ENCODE measurements at places on chromosomes 11 and 22.

- DNase-seq = no peak
Measured at GRCh38 chr11:16136792-16137390, 219.5 kb downstream of the SOX6 start.

DNA sequence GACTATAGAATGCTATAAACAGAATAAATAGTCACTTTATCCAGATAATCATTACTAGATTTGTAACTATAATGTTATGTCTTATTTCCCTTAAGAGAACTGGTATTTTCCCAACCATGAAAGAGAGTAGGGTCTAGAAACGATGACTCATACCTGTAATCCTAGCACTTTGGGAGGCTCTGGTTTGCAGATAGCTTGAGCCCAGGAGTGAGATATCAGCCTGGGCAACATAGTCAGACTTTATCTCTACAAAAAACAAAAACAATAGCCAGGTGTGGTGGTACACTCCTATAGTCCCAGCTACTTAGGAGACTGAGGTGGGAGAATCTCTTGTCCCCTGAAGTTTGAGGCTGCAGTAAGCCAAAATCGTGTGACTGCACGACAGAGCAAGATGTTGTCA is 30.9 kb downstream of the OR52A5 start:
- no peak for DNase-seq

DNA sequence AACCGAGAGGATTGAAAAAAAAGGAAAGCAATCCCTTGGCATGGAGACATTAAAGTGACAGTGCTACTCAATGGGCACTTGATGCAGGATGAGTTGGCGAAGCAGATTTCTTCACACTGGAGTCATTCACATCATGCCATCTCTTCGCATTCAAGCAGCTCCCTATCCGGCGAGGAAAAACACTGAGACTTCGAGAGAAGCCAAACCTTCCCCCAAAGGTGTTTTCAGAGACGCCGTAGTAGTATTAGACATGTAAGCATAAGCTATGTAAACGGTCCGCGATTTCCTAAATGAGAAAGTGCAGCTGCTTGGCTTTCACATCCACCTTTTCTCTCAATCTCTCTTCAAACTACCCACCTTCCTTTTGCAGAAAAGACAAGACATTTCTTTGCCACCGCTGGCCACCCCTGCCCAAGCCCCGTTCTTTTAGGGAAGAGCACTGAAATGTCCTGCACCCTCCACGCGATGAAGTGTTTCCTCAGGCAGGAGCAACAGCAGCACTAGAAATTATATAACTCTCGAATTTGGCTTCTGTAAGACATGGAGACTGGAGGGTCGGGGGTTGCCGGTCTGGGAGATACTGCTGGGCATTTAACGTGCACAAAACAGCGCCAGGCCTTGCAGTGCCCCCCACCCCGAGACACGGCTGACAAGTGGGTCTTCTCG is at the start of gene DLG2:
TSS of gene DLG2 (minus strand) at position 13 of the 666 bp plus-strand sequence.
- DNase-seq = no peak

GRCh38 chr11:1444823-1445422 is 41.7 kb downstream of the MOB2 start:
- DNase-seq = no peak

GRCh38 chr22:50434849-50435248 is 40.0 kb downstream of the SBF1 start:
- no peak for DNase-seq

GRCh38 chr11:67287355-67288197 is 1.5 kb upstream of the ANKRD13D start:
- no peak for DNase-seq

DNA sequence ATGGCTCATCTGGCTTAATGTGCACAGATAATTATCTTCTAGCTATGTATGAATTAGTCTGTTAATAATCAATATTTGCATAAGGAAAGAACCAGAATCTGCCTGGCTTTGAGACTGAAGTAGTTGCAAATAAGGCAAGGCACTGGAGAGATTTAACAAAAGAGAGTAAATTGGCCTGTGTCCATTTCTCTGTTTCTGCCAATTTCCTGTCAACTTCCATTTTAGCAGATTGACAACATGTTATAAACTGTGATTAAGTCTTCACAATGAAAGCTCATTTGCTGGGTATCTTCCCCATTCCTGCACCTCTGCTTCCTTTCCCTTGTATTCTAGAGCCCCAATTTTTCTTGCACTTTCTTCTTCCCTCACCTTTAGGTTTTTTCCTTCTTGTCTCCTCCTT is 5.3 kb upstream of the TMEM123 start:
- DNase-seq = no peak

DNA sequence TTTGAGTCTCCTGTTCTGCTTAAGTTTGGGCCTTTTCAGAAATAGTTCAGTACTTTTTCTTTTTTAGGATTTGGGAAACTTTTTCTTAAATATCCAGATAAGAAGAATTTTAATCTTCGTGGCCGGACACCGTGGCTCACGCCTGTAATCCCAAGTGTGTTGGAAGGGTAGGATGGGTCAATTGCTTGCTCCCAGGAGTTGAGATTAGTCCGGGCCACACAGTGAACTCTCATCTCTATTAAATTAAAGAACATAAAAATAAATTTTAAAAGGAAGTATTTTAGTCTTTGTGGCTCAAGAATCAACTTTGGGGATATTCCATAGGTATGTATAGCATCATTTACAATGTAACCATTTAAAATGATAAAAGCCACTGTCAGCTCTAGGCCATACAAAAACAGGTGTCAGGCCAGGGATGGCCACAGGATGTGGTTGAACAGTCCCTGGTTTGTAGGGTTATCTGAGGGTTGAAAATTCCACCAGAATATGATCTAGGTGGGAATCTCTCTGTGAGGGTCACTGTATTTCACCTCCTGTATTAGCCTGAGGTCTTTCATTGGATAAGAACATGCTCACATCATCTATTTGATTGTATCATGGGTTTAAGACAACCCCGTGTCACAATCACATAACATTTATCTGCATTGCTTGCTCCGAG is 115.6 kb downstream of the GGTLC2 start:
- no peak for DNase-seq

GRCh38 chr11:19633276-19633675 is 79.4 kb upstream of the NAV2 start:
- no peak for DNase-seq

DNA sequence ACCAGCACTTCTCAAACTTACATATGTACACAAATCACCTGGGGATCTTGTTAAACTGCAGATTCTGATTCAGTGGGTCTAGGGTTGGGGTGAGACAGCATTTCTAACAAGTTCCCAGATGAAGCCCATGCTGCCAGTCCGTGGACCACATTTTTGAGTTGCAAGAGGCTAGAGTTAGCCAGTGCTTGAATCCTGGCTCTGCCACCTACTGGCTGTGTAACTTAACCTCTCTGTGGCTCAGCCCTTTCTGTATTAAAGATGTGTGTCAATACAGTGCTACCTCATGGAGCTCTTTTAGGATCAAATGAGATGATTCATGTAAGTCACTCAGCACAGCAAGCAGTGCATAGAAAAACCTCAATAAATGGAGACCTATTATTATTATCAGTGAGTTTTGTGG is 90.2 kb upstream of the ISX start:
- DNase-seq = no peak

DNA sequence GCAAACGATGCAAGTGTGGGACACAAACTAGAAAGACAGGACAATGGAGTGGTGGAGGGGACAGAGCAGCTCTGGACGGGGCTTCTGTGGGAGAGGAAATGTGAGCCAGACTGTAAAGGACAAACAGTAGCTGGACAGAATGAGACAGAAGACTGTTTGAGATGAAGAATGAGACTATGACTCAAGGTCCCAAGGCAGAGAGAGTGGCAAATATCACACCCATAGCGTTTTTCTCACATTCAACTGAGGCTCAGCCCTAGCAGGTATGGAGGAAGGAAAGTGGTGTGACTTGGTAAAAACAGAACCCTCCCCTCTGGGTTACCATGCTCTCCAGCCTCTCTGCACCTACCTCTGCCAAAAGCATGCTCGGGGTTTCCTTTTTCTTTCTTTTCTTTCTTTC is 96.5 kb downstream of the RPL27A start:
- DNase-seq = no peak

- no peak for DNase-seq
Measured at GRCh38 chr22:24440718-24441405, 13.5 kb downstream of the ADORA2A start.

DNA sequence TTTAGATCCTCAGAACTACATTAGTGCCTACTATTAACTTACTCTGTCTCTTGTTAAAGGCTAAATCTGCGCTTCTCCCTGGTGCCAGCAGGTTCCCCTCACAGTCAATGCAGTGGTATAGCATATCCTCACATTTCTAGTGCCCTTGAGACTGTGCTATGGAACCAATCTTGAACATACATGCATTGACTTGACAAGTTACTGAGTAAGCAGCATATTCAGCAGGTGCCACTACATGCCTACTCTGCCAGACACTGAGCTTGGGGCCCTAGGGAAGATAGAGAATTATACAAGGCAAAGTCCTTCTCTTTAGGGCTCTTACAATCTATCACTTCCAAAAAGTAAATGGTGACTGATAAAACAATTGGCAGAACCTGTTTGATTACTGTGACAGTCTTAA is 3.2 kb downstream of the FUT4 start:
- DNase-seq = no peak

GRCh38 chr22:50034126-50035081 is 21.8 kb upstream of the IL17REL start:
- no peak for DNase-seq

GRCh38 chr11:2558397-2558796 is 113.6 kb downstream of the KCNQ1 start:
- no peak for DNase-seq

DNA sequence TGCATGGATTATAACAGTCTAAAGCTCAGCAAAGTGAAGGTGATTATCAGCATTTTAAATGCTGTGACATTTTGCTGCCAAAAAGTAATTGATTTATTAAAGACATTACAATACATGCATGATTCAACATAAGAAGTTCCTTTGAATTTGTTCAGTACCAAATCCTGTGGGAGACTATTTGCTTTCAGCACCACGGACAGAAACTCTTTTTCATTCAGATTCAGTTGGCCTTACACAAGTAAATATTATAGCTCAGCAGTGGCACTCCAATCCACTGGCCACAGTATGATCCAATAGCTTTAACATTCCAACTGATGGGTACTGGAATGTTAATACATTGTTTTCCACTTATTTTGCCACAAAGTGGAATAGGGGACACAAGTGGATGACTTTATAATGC is 806.7 kb downstream of the NTM start:
- no peak for DNase-seq

DNA sequence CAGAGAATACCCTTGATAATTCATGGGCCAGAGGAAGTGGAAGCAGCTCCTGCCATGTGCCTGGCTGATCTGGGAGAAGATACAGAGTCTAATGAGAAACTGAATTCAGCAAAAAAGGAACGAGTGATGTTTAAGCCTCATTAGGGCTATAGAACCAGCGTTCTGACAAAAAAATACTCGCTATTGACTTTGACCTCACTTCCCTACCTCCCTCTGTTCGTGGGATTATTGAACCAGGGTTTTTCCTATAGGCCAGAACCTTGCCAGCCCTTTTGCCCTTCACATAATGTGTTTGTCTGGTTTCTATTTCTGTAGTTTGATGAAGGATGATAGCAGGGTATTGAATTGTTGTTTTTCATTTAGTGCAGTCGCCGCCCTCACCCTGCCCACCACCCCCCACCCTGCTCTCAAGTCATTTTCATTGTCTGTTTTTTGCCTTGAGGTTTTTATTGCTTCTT is 7.6 kb upstream of the RBFOX2 start:
- DNase-seq = no peak

DNA sequence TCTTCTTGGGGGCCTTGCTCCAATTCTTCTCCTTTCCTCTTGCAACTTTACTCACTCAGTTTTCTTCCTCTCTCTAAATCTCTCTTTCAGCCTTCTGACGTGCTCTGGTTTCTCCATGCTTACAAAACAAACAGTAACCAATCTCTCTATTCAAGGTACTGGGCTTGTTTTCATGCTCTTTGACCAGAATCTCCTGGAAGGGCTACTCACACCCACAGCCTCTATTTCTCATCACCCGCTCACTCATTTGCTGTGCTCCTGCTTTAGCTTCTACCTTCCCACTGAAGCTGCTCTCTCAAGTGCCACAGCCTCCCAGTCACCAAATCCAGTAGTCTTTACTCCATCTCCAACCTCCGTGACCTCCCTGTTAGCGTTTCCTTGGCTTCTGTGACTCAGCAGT is 60.4 kb downstream of the SERGEF start:
- no peak for DNase-seq

DNA sequence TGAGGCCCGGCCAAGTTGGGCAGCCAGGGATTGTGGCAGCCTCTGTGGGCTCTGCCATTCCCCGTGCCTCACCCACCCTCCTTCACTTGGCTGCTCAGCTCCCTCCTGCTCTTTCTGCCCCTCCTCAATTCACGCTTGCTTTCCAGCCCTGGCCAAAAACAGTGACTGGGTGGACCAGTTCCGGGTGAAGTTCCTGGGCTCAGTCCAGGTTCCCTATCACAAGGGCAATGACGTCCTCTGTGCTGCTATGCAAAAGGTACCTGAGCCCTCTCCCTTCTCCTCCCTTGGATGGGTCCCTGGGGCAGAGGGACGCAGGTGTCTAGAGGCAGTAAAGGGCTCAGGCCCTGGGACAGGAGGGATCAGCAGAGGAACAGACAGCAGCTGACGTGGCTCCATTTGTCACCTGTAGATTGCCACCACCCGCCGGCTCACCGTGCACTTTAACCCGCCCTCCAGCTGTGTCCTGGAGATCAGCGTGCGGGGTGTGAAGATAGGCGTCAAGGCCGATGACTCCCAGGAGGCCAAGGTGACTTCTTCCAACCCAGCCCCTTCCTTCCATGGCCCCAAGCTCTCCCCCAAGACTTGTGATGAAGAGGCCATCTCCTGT is 2.7 kb downstream of the FREY1 start:
- no peak for DNase-seq

DNA sequence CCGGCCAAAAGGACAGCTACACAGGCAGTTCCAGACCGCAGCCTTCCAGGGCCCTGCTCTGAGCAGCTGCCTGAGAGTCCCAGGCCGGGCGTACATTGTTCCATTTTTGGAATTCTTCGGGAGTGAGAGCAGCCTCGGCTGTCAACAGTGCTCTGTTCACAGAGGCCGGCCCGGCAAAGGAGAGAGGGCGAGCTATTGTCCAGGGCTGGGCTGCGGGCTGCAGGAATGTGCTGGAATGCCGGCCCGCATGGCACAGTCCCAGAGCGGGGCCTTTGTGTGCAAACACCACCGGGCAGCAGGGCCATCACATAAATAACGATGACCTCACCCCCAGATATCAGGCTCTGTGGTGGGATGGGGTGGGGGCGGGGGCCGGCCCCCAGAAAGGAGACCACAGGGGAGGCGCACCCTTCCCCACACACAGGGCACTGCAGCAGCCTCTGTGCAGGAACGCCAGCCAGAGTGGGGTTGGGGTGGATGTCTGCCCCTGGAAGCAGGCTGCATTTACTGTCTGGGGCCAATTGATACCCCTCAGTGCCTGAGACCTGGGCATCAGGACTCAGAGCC is 15.8 kb downstream of the LINC01488 start:
- DNase-seq = no peak

DNA sequence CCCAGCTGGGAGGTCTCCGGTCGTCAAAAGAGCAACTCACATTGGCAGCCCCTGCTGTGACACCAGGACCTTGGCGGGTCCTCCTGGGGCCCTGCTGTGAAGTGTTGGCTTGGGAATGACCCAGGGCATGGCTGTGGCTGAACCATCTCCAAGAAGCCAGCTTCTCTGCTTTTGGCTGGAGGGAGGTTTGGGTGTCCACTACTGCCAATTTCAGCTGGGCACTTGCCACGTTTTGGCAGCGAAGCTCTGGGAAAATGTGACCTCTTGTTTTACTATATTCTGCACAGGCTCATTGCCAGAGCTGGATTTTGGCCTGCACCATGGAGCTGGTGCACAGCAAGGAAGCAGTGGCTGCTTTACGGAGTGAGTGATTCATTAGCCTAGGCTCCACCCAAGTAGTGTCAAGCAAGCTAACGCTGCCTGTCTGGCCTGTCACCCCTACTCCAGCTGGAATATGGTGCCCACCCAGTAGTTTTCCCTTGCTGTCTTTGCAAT is 24.3 kb upstream of the SMCO4 start:
- DNase-seq = no peak
